Esophagus squamous epithelium (tissue), 5 donors: ENCODE measurements at places on chromosomes 4 and X.

- no peak for DNase-seq
- H3K27me3 ChIP-seq: no peaks in the 10 kb centered on the region
- no peaks in the 10 kb centered on the region for H3K36me3 ChIP-seq
- no peaks in the 10 kb centered on the region for H3K4me1 ChIP-seq
- H3K27ac ChIP-seq: no peak overlapping the region
- H3K4me3 ChIP-seq: no peak overlapping the region
These were observed 305.5 kb downstream of the FAT4 start for GRCh38 chr4:125620066-125620860.

GRCh38 chr4:80173401-80173800, 23.9 kb upstream of the PRDM8 start:
- peak overlapping the region; percentile 3 for H3K27ac ChIP-seq
- H3K4me3 ChIP-seq: no peak overlapping the region
- no peaks in the 10 kb centered on the region for H3K36me3 ChIP-seq
- H3K27me3 ChIP-seq: no peaks in the 10 kb centered on the region
- H3K4me1 ChIP-seq: no peaks in the 10 kb centered on the region

DNA sequence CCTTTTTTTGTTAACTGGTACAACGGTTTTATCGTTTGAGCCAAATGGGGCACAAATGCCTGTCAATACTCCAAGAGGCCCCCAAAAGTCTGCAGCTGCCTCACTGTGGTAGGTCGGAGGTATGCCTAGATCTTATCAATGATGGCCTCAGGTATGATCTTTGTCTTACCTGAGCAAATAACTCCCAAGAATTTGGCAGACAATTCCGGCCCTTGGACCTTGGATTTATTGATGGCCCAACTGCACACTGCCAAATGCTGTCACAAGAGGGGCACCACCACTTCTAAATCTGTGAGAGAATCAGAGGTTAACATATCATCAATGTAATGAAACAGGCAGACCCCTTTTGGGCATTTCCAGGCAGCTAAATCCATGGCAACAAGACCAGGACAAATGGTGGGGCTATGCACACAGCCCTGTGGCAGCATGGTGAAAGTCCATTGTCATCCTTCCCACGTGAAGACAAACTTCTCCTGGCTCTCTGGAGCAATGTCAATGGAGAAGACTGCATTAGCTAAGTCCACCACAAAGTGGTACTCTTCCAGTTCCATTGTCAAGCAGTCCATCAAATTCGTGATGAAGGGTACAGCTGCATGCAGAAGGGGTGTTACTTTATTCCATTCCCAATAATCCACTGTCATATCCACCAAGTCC, 28.6 kb downstream of the CXCL13 start:
- H3K27ac ChIP-seq: no peak overlapping the region
- H3K4me3 ChIP-seq: no peak overlapping the region
- DNase-seq: no peak
- H3K27me3 ChIP-seq: no peaks in the 10 kb centered on the region
- no peaks in the 10 kb centered on the region for H3K36me3 ChIP-seq

- H3K4me3 ChIP-seq: no peak overlapping the region
- no peak for DNase-seq
- H3K4me1 ChIP-seq: no peaks in the 10 kb centered on the region
These were observed 583.8 kb upstream of the GALNT7 start for GRCh38 chr4:172584816-172585215.

- H3K27ac ChIP-seq: no peak overlapping the region
- no peak overlapping the region for H3K4me3 ChIP-seq
- no peaks in the 10 kb centered on the region for H3K36me3 ChIP-seq
These were observed 15.4 kb upstream of the DOCK11 start for GRCh38 chrX:118480172-118480571.

DNA sequence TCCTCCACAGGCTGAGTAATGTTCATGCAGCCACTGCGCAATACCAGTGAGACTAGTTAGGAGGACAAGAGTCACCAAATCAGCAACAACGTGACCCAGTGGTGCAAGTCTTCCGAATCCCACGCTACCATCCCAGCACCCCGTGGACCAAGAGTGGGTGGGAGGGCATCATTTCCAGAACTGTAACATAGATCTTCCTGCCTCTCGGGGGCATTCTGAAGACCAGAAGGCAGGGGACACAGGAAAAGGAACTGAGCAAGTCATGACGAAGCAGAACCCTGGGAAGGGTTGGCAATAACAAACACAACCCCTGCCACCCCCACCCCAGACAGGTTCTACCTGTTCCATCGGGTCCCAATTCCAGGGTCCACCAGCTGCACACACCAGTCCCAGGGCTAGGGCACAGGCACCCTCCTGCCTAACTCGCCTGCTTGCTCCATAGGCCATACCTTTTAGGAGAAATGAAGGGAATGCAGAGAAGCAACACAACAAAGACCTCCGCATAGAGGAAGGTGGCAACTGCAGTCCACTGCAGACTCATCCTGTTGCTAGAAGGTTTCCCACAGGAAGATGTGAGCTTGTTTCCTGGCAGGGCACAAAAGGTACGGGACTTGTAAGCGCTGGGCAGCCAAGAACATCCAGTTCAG, 1.4 kb downstream of the BCAP31 start:
- H3K4me1 ChIP-seq: peaks cover 29% of the 10 kb centered on the region
- H3K4me3 ChIP-seq: peak overlapping the region; percentile 76
- no peak for DNase-seq
- H3K36me3 ChIP-seq: no peaks in the 10 kb centered on the region

DNA sequence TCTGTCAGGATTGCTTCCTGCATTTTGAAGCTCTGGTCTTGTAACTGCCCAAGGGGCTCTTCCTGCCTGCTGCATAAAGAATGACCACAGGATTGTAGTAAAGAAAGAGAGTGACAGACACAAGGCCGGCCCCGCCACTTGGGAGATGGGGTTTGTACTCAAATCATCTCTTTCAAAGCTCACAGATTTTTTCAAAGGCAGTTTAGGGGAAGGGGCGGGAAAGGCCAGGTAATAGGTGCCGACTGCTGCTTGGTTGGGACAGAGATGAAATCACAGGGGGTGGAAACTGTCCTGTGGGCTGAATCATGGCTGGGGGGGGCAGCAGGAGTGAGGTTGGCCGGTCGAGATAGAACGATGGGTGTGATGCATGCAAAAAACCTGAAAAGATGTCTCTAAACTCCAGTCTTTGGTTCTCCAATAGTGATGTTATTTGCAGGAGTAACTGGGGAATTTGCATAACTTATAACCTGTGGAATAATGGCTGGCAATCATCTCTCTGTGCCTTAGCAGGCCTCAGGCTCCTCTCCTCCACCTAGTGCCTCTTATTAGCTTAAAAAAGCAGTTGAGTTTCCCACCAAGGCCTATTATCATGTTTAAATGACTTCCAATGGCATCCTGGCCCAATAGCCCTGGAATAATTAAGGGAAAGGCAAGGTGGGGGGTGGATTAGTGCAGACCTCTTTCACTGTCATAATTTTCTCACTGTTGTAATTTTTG, 778.4 kb upstream of the FRG1 start:
- no peaks in the 10 kb centered on the region for H3K4me1 ChIP-seq
- no peaks in the 10 kb centered on the region for H3K36me3 ChIP-seq
- DNase-seq: no peak
- no peak overlapping the region for H3K27ac ChIP-seq

DNA sequence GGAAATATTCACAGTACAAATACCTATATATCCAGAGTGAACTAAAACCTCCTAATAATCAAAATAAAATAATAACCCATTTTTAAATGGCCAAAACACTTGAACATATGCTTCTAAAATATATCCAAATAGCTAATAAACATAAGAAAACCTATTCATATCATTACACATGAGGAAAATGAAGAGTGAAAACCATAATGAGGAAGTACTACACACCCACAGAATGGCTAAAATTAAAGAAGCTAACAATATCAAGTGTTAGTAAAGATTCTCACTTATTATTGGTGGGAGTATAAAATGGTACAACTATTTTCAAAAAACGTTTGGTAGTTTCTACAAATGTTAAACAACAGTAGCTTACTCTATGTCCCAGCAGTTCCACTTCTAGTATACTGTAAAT, 92.1 kb downstream of the KLHL13 start:
- H3K4me1 ChIP-seq: no peaks in the 10 kb centered on the region
- no peak overlapping the region for H3K4me3 ChIP-seq
- no peak overlapping the region for H3K27ac ChIP-seq
- no peak for DNase-seq

- H3K27me3 ChIP-seq: no peaks in the 10 kb centered on the region
- H3K27ac ChIP-seq: no peak within 1 kb of the TSS
- DNase-seq: no peak
These were observed at the start of gene REELD1 for GRCh38 chr4:146214238-146214637. REELD1 (plus strand) TSS chr4:146214538; CDS start chr4:146216953, 2,415 bp downstream.

GRCh38 chrX:29225670-29226069, 638.4 kb downstream of the IL1RAPL1 start:
- H3K4me1 ChIP-seq: no peaks in the 10 kb centered on the region
- no peaks in the 10 kb centered on the region for H3K36me3 ChIP-seq
- no peaks in the 10 kb centered on the region for H3K27me3 ChIP-seq
- DNase-seq: no peak
